Posterior cingulate gyrus (tissue), 11 donors: ENCODE measurements at places on chromosomes 1 and 21.

- DNase-seq = no peak
Observed at GRCh38 chr1:218182455-218182854, 102.6 kb upstream of the RRP15 start.

DNA sequence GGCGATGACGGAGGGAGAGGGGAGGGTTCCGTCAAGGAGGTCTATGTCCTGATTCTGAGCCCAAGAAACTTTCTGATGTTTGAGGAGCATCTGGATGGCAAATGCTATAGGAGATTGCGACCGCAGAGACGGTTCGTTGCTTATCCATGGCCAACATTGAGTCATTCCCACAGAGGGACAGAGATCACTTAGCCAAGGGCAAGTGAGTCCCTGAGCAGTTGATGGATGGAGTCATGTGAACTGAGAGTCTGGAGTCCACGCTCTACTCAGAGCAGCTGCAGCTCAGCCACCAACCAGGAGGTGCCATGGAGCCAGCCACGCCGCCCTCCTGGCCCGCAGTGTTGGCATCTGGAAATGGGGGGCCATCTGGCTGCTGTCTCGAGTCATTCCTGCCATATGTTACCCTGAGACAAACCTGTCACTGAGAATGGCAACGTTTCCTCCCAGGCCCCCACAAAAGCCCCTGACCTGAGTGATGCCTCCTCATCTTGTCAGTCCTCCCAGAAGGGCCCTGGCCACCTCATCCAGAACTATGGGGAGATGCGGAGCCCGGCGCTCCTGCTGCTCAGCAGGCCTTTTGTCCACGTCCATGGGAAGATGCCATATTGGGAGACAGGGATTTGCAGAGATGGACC is 58.6 kb downstream of the ATP5PO start:
- DNase-seq = peak; percentile 47

GRCh38 chr1:1758692-1759455 is 19.4 kb downstream of the NADK start:
- DNase-seq = no peak

GRCh38 chr1:242005866-242006535 is 7.1 kb upstream of the MAP1LC3C start:
- DNase-seq = peak; percentile 6

GRCh38 chr1:18743233-18743632 is 112.6 kb downstream of the PAX7 start:
- no peak for DNase-seq
